Head of caudate nucleus (tissue), 42 donors: ENCODE measurements at places on chromosomes 1 and 21.

GRCh38 chr1:228459091-228459993 lies 27.8 kb upstream of the RNF187 start:
- DNase-seq = peak; percentile 28

DNA sequence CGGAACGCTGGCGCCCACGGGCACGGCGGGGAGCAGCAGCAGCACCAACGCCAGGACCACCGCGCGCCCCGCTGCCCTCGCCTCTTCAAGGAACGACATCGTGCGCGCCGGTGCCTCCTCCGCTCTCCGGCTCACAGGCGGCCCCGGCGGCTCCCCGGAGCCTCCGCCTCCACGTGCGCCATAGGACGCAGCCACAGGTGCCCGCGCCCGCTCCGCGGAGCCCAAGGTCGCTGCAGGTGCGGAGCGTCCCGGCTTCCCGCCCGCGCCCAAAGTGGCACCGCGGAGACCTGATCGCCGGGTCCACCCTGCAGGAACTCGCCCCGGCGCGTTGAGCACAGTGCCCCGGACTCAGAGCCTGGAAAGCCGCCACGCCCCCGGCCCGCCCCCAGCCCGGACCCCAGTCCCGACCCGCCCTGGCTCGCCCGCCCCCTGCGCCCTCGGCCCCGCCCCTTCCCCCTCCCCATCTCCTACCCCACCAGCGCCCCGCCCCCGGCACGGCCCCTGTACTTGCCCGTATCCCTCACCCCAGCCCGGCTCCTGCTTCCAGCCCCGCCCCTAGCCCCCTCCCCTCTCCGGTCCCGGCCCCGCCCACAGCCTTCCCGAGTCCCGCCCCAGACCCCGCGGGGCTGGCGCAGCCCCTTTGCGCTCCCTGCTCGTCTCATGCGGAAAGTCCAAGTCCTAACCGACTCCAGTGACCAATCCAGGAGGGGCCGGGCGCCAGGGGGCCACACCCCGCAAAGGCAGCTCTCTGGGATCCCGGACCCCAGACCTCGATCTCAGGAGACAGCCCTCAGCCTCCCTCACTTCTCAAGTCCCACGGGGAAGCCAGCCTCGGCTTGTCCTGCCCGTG lies at the start of gene MEGF6:
Gene MEGF6 (minus strand): TSS at position 339 of the 850 bp plus-strand sequence. CDS start 240 bp downstream, at position 99.
- DNase-seq = peak; percentile 46

DNA sequence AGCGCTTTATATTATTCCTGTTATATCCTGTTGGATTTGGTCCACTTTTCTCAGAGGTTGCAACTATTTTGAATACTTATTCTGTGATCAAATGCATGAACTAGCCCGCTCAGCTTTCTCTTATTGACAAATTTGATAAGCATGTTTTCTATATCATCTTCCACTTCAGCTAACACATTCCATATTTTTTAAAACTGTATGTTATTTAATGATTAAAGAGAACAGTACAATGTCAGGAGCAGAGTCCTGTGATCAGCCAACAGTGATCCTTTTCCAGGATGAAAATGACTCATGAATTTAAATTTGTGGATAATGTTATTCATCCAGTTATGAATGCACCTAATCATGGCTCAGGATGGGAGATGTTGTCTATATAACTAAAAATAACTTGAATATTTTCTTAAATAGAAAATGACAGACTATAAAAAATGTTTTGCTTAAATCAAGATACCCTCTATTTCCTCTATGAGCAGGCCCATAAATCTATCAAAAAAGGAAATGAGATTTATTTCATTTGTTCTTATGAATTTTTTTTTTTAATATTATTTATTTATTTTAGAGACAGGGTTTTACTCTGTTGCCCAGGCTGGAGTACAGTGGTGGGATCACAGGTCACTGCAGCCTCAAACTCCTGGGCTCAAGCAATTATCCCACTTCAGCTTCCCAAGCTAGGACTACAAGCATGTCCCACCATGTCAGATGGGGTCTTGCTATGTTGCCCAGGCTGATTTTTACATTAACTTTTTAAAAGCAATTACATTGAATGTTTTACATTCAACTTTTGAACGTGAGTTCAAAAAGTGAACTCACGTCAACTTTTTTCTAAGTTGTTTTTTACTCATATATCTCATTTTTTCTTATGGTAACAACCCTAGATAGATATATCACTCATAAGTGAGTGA lies 12.5 kb downstream of the BPNT1 start:
- DNase-seq = peak; percentile 28

DNA sequence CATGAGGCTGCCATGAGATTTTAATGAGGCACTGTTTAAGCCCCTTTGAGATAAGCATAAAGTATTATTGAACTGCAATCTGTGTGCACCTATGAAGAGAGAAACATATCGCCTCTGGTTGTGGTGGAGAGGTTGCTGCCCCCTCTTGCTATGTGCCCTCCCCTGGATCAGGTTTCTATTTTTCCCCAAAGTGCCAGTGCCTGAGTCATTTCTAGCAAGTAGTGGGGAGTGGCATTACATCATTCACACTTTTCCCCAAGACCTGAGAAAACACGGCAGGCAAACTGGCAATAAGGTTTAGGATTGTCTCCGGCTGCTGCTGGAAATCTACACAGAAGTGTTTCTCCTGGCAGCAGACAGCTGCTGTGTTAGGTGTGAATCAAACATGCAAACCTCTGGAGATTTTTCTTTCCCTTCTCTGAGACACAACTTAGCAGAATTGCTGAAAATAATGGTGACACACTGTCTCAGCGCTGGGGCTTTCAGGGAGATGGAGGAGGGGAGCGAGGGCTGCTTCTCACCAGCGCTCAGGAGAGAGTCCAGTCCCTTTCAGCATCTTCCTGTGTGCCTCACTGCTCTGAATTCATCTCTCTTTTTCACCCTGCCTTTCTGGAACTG lies 13.7 kb upstream of the RGS16 start:
- DNase-seq = peak; percentile 25

- DNase-seq = no peak
Measured at GRCh38 chr1:61088163-61088974, 6.0 kb downstream of the NFIA start.

DNA sequence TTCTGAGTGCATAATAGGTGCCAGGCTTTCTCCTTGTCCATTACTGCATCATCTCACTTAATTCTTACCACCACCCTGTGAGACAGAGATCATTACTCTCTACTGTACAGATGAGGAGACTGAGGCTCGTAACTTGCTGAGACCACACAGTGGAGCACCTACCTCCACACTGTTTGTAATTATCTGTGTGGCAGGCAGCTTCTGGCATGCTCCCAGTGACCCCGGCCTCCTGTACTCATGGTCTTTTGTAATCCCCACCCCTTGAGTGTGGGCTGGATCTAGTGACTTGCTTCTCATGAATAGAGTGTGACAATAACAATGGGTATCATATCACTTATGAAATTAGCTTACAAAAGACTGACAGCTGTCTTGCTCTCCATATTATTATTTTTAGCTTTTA lies 407.3 kb downstream of the MATN1 start:
- no peak for DNase-seq

DNA sequence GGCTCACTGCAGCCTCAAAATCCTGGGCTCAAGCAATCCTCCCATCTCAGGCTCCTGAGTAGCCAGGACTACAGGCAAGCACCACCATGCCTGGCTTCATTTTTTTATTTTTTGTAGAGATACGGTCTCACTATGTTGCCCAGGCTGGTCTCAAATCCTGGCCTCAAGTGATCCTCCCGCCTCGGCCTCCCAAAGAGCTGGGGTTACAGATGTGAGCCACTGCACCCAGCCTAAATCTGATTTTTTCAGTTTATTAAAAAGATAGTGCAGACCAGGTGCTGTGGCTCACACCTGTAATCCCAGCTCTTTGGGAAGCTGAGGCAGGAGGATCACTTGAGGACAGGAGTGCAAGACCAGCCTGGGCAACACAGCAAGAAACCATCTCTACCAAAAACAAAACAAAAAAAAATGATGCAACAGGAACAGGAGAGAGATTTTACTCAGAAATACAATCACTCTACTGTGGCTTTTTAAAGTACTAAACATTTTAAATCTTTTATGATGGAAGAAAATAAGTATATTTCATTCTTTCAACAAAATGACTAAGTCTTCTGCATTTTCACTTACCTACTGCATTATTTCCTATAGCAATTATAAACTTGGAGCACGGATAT lies 1.9 kb downstream of the PSMG1 start:
- DNase-seq = no peak

DNA sequence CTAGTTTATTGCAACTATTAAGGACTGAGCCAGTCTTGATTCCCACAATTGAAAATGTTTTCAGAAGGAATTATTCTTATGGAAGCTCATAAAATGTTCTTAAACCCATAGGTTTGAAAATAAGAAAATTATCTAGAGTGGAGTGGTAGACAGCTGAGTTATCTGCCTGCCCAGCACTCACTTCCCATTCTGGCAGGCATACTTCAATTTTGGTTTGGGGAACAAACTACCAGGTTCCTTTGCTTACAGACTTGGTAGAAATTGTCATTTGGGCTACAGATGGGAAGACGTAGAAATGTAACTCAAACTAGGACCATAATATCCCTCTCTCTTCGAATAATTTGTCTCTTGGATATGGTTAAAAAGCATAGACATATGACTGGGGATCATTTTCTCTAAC lies 18.4 kb downstream of the JUN start:
- no peak for DNase-seq

- no peak for DNase-seq
Measured at GRCh38 chr1:52216907-52217458, 75.1 kb downstream of the ZFYVE9 start.

DNA sequence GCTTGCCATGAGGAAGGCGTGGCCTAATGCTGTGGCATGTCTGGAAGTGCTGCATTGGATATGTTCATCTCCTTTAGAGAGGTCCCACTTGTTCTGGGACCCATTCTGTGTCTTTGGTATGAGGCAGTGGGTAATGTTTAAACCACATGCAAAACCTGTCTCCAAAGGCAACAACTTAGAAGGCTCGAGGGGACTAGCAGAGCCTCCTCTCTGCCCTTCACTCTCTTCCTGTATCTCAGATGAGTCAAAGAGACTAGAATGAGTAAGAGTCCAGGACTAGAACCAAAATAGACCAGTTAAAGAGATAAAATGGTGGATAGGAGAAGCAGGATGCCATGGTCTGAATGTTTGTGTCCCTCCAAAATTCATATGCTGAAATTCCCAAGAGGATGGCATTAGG lies 220.8 kb upstream of the KIAA0040 start:
- no peak for DNase-seq

- no peak for DNase-seq
Measured at GRCh38 chr1:151711951-151712350, 4.7 kb downstream of the CELF3 start.

DNA sequence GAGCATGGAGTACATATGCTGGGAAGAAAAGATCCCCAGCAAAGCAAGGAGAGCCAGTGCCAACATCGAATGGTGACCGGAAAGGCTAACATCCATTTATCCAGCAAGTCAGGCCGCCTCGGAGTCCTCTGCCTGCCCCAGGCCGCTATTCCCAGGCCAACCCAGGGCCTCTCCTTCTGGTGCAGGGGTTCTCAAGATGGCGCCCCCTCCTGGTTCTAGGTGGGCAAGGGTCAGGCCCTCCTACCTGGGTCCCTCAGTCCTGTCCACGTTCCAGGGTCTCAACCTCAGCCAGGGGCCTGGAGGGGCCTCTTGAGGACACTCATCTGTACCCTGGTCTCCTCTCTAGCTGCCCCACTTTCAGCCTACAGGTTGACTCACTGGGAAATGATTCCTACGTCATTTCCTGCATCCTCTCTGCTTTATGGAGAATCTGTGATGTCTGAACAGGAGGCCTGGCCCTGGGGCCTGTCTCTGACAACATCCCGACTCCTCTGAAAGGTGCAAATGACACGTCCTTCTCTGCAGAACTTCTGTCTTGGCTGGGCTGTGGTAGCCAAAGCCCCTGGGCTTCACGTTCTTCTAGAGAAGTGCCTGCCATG lies 145.3 kb downstream of the PSMG1 start:
- DNase-seq = no peak

DNA sequence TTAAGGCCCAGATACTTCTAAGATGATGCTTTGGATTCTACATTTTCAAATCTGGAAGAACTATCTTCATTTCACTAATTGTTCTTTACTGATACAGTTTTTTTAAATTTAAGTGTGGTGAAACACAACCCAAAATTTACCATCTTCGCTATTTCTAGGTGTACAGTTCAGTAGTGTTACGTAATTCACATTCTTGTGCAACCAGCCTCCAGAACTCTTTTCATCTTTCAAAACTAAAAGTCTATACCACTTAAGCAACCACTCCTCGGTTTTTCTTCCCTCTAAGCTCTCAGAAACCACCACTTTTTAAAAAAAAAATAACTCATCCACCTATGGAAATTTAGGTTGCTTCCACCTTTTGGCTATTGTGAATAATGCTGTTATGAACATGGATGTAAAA lies 220.7 kb downstream of the PDE4B start:
- DNase-seq = no peak

DNA sequence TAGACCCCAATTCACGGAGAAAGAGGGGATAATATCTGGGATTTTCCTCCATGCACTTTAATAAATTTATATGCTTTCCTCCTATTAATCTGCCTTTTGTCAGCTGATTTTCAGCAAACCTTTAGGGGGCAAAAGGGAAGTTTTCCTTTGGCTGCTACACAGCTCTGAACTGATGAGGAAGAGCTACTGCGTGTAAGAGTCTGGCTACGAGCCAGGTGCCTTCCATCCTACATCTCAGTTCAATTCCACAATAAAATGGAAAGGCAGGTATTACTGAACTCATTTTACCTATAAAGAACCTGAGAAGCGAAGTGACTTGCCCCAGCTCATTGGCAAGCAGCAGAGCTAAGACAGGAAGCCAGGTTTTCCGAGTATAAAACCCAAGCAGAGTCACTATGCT lies 28.3 kb upstream of the ZNF326 start:
- DNase-seq = no peak

- DNase-seq = no peak
Measured at GRCh38 chr1:66160719-66161118, 368.0 kb downstream of the PDE4B start.

- DNase-seq = no peak
Measured at GRCh38 chr1:214439352-214440119, 111.9 kb downstream of the PTPN14 start.

DNA sequence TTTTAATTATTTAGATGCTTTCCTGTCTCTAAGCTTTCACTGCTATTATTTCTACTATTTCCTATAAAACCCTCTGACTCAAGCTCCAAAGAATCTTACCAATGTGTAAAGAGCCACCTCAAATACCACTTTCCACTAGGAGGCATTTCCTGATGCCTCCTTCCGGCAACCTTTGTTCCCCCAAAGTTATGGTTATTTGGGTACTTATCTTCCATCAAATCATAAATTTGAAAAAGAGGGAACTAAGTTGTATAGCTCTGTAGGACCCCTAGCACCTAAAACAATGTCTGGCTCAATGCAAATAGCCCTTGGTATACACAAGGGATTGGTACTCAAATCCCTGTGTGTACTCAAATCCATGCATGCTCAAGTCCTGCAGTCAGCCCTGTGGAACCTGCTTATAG lies 79.6 kb downstream of the NME7 start:
- DNase-seq = no peak

GRCh38 chr1:193726722-193727121 lies 540.3 kb upstream of the B3GALT2 start:
- no peak for DNase-seq

- no peak for DNase-seq
Measured at GRCh38 chr1:214102907-214103306, 115.1 kb downstream of the PROX1 start.

GRCh38 chr1:26854906-26855305 lies 8.0 kb upstream of the SFN start:
- DNase-seq = no peak
